Anterior cingulate cortex (tissue), 58 donors: ENCODE measurements at places on chromosomes 1 and 21.
A peak's percentile ranks its signal among the peaks of the same experiment; 100 is the strongest.

GRCh38 chr1:180155182-180155682, 563 bp downstream of the QSOX1 start:
- DNase-seq, result peak; percentile 67

DNA sequence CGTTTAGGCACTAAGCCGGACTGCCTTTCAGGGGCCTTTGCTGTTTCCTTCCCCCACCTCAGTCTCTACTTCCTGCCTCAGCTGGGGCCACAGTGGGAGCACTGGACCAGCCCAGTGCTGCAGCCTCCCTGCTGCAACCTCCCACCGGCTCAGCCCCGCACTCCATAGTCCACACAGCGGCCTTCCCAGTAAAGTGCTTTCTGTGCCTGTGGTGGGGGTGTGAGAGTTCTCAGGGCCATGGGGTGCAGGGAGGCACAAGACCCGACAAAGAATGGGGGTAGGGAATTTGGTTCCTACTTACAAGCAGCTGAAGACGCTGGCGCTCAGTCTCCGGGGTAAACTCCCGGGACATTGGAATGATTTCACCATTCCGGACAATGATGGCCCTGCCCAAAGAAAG, 3.5 kb downstream of the PPM1J start:
- DNase-seq, result no peak

- no peak for DNase-seq
Measured at GRCh38 chr21:31644643-31645042, 14.8 kb upstream of the SOD1 start.

DNA sequence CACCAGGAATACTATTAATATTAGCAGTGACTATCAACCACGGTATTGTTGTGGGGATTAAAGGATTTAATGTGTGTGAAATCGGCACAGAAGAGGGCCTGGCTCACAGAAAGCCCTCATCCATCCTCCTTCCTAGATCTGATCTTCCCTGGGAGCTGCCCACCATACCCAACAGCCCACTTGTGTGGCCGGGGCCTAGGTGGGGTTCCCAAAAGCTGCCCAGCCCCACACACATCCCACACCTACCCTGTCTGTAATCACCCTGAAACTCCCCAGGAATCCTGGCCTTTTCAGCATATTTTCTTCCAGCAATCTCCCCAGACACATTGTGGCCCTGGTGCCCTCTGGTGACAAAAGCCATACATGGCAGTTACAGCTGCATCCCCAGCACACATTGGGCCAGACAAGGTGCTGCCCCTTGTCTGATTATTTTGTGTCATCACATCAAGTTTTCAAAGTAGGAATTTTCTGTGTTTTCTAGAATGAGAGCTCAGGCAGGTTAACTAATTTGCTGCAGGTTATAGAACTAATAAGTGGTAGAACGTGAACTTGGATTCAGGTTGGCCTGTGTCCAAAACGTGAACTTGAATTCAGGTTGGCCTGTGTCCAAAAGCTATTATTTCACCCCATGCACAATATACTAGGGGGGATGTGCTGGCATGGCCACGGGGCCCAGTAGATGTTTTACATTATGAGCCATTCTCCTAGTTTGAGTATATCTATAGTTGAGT, 5.3 kb upstream of the SLC6A9 start:
- no peak for DNase-seq

GRCh38 chr21:32141318-32141633, 137.6 kb downstream of the MIS18A start:
- no peak for DNase-seq

DNA sequence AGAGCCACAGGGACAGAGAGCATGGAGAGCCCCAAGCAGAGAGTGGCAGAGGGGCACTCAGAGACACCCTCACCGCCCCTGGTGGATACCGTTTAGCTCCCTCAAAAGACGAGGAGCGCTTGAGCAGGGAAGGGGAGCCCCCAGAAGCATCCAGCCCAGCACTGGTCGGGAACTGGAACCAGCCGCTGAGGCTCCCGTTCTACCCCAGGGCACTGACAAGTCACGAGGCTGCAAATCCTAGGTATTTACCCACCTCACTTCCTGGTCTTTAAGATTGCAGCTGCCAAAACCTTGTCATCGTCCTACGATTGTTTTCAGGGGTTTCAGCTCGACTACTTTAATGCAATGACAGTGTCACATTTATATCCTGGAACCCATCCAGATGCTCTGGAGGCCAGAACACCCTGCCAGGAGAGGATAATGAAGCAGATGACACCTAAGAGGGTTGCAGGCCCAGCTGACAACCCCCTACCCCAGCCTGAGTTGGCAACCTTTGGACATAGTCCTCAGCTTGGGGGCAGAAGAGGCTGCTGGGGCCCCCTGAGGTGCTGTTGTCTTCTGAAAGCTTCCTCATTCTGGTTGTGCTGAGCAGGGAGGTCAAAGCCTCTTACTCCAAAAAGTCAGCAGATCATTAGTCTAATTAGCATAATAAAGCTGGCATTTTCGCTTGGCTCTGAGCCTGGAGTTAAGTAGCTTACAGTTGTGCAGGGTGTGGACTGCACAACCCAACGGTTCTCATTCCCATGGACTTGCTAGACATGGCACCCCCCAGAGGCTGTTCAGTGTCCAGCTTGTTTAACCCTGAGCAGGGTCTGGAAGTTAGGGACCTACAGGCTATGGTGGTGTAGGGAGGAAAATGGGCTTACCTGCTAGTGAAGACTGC, 20.6 kb upstream of the BACE2 start:
- DNase-seq, result no peak

GRCh38 chr1:113977906-113978305, 1.4 kb upstream of the OLFML3 start:
- DNase-seq, result no peak

DNA sequence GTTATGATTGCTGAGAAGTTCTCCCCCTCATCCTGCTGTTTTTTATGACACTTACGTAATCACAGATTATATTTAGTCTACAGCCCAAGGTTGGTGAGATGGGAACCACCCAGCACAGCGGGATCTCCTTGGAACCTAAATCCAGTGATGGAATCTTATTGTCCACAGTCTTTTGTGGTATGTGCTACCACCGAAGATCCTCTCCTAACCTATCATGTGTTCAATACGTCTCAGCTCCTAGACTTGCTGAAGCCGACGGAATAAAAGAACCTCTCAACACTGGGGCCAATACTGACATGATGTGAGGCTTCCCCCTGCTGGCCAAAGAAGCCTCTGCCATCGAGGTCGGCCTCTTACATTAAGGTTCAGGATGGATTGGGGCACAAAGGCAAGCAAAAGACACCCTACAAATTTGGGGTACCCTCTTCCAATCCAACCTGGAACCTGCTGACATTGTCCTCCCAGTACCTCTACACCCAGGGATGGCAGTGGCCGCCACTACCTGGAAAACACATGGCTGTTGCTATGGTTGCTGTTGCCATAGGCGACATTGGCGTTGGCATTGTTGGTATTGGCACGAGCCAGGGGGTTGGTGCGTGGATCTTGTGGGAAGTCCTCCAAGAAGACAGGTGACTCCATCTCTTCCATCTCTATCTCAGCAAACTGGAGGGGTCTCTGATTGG, 19.4 kb upstream of the KIF21B start:
- DNase-seq, result peak; percentile 66

GRCh38 chr1:247329097-247329617, 2.5 kb downstream of the ZNF496 start:
- DNase-seq, result no peak

GRCh38 chr1:80054129-80054528, 1047.6 kb upstream of the ADGRL4 start:
- DNase-seq, result no peak

DNA sequence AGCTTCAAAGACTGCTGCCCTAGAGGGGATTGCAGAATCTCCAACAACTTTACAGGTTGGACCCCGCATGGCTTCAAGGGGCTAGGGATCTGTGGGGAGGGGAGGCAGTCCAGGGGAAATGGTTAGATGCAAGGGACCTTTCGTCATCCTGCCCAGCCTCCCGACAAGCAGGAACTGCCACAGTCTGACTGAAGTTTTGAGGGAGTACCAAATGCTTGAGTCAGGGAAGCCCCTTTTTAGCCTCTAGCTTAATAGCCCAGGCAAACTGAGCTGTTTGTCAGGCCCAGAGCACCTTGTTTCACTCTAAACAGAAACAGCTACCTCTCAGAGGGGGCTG, 1.1 kb downstream of the TOR3A start:
- no peak for DNase-seq

- no peak for DNase-seq
Measured at GRCh38 chr1:71766748-71767147, 515.6 kb downstream of the NEGR1 start.

DNA sequence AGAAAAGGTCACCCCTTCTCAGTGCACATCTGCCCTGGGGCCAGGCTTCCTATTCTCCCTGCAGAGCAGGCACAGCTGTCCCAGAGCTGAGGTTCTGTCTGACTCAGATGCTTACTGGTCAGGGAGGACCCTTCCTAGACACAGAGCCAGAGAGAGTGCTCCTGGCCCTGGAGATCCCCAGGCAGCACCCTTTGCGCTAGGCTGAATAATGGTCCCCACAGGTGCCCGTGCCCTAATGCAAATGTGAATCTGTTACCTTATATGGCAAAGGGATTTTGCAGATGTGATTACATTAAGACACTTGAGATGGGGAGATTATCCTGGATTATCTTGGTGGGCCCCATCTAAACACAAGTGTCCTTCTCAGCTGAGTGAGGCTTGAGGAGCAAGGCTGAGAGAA, 2.6 kb upstream of the TNNI1 start:
- no peak for DNase-seq

DNA sequence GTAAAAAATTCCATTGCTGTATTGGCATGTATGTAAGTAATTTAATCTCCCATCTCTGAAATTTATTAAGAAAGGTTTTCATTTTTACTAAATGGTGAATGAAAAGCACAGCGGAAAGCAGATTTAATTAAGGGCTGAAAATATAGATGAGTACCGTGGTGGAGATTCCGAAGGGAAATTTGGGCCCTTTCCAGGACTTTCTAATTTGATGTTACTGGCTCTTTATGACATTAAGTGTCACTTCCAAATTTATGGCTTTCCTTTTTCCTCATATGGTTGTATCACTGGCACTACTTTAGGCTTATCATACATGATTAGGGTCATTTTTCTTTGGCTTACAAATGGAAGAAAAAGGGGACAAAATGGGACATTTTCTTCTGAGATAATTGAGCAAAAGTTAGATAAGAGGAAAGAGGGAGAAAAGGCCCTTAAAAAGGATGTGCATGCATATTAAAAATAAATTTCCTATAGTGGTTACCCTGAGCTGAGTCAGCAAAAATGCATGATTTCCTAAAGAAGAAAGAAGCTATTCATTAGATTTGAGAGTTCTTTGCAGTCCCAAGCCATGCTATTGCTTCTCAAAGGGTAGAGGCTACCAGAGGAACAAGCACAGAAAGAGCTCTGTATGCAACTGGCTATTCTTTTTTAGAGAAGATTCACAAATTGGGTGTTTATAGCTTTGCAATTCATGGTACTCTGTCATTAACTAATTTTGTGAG, 74.9 kb upstream of the CNIH3 start:
- DNase-seq, result no peak

DNA sequence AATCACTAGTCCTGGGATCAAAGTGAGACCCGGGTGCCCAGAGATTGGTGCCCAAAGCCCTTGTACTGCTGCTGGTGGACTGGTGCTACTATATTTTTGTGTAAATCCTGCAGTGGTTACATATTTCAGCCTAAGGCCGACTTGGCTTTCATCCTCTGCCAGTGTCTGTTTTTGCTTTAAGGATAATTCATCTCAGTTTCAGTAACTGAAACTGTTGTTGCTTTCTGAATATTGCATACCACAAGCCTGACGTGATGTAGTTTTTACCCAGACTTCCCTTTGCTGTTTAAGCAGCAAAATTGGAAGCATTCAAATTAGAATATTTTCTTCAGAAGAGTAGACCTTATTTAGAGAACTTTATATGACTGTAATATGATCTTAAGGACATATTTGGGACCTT, 341.8 kb downstream of the RYR2 start:
- no peak for DNase-seq

GRCh38 chr1:210302501-210302900, 26.2 kb upstream of the HHAT start:
- peak; percentile 11 for DNase-seq

- DNase-seq, result no peak
Measured at GRCh38 chr1:230317823-230318819, 108.0 kb downstream of the PGBD5 start.

DNA sequence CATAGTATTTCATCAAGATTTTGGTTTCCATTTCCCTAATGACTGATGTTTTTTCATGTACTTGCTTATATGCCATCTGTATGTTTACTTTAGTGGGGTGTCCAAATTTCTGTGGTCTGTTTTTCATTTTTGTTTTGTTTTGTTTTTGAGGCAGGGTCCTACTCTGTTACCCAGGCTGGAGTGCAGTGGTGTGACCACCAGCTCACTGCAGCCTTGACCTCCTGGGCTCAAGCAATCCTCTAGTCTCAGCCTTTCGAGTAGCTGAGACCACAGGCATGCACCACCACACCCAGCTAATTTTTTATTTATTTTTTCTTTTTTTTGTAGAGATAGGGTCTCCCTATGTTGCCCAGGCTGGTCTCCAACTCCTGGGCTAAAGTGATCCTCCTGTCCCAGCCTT, 378.0 kb upstream of the VAMP3 start:
- DNase-seq, result no peak

- no peak for DNase-seq
Measured at GRCh38 chr1:209428241-209428921, 155.1 kb upstream of the CAMK1G start.

DNA sequence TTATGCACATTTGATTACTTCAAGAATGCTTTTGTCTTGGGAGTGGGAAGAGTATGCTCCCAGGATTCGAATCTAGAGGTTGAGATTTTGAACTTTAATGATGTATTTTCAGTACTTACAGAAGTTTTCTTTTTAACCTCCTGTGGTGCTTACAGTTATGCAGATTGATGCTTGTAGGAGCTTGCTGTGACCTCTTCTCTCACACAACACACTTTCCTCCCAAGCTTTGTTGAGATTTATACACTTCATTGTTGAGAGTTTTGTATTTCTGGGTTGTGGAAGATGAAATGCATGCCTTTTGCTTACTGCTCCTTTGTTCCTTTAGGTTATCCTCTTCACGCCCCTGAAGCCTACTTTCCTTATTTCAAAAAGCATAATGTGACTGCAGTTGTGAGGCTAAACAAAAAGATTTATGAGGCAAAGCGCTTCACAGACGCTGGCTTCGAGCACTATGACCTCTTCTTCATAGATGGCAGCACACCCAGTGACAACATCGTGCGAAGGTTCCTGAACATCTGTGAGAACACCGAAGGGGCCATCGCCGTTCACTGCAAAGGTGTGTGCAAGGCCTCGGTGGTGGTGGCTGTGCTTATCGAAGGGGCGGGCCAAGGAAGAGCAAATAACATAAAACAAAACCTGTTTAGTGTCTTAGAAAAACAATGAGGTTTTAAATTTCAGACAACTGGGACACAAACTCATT, 75.5 kb upstream of the GPR88 start:
- DNase-seq, result no peak

DNA sequence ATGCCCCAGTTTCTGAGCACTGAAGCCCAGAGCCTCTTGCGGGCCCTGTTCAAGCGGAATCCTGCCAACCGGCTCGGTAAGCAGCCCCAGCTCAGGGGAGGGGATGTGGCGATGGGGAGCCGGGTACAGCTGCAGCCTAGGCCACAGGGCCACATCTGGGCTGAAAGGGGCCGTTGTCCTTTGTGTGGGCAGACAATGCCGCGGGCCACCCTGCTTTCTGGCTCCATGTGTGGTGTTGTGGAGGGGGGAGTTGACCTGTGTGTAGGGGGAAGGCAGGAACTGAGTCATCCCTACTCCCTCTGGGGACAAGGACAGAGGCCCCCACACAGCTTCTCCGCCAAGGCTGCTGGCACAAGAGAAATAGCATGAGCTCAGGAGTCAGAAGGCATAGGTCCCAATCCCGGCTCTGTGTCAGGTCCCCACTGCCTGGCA, 26.0 kb downstream of the RPS6KA1 start:
- peak; percentile 22 for DNase-seq
